ENCODE measurements at places on chromosomes 5 and 9.

DNA sequence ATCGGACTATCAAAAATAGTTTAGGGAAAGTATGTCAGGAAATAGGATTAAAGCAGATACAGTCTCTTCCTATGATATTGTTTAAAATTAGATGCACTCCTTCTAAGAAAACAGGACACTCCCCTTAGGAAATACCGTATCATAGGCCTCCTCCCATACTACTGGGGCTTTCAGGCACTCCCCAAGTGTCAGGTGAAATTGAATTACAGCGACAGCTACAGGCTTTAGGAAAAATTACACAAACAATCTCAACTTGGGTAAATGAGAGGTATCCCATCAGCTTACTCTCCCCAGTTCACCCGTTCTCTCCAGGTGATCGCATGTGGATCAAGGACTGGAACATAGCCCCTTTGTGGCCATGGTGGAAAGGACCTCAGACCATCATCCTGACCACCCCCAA, 110.4 kb upstream of the EPB41L4A start:
- DNase-seq, result no peak

DNA sequence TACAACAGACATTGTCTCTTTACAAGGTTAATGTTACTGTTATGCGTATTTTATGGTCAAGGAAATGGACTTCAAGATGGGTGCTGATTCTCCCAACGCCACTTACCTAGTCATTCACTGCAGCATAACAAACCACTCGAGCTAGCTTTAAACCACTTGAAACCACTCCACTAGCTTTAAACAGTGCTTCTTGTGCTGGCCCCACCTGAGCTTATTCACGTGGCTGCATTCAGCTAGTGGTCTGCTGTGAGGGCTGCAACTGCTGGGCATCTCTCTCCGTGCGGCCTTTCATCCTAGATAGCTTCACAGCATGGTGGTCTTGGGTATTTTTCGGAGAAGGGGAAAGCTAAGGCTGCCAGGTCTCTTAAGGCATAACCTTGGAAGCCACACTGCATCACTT, 3.5 kb upstream of the HRH2 start:
- no peak for DNase-seq

GRCh38 chr5:174409971-174410370, 314.4 kb upstream of the MSX2 start:
- no peak for DNase-seq

- DNase-seq, result no peak
Measured at GRCh38 chr9:93670208-93671019, 94.0 kb downstream of the PHF2 start.

GRCh38 chr5:97400537-97400936, 217.5 kb upstream of the RIOK2 start:
- no peak for DNase-seq

- DNase-seq, result no peak
Measured at GRCh38 chr5:7776442-7776841, 74.5 kb downstream of the CFAP90 start.

- DNase-seq, result no peak
Measured at GRCh38 chr5:157283434-157283833, 17.5 kb downstream of the CYFIP2 start.

DNA sequence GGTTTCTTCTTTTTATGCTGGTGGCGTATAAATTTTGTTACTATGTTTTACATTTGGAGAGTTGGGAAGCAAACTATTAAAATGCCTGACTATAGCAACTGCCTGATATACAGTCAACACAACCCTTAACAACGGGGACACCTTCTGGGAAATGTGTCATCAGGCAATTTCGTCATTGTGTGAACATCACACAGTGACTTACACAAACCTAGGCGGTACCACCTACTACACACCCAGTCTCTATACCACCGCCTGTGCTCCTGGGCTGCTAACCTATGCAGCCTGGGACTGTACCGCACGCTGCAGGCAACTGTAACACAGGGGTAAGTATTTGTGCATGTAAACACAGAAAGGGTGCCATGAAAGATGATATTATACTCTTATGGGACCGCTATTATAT, 1.3 kb upstream of the CDHR2 start:
- no peak for DNase-seq

- no peak for DNase-seq
Measured at GRCh38 chr5:180180421-180180820, 28.6 kb downstream of the RASGEF1C start.

- no peak for DNase-seq
Measured at GRCh38 chr9:34580358-34580757, 9.2 kb downstream of the CNTFR start.

DNA sequence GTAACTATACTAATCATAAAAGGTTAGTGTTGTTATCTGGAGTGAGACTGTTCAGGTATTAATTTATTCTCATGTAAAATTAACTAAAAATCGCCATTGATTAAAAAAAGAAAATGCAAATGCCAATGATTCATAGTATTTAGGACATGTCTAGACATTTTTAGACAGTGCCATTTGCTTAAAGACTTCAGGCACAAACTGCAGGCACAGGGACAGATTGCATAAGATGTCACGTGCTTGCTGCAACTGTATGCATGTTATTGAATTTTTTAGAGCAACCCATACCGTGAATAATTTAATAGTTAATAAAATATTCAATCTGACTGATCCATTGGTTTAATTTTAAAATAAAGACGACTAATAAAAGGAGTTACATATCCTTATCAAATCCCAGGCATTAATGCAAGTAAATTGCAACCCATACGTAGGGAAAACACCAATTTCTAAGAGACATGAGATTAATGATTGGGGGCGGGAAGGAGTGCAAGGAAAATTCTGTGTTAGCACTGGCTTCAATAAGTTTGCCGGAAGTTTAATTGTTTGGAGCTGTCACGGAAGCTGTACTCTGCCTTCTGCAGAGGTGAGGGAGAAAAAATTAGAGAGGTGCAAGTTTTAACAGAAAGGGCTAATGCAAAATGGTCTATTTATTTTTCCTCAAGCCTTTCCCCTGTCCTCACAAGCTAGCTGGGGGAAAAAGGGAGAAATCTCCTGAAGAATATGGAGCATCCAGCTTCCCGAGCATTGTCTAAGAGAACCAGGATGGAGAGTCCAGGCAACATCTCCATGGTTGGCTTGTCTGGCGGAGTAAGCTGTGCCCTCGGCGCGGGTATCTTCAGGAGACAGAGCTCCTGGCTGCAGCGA, 2.9 kb downstream of the EDIL3 start:
- DNase-seq, result no peak

- no peak for DNase-seq
Measured at GRCh38 chr9:37241340-37241739, 121.0 kb downstream of the ZCCHC7 start.

- no peak for DNase-seq
Measured at GRCh38 chr9:91073811-91074771, 272.5 kb downstream of the SYK start.

DNA sequence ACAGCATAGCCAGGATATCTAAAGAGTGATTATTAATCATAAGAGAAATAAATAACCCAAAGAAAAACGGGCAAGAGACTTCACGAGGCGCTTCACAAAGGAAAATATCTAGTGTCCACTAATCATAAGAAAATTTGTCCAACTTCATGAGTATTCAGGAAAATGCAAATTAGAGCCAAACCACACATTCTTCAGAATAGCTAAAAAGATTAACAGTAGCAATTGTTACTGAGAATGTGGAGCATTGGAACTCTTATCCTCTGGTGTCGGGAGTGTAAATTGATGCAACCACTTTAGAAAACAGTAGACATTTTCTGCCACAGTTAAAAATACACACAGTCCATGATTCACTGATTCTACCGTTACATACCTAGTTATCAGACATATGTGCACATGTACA, 145.7 kb downstream of the CWC27 start:
- DNase-seq, result no peak

GRCh38 chr9:137085920-137086530, 760 bp upstream of the MAN1B1 start:
- peak; percentile 47 for DNase-seq

- no peak for DNase-seq
Measured at GRCh38 chr9:92425474-92425873, 1.2 kb upstream of the OMD start.

GRCh38 chr5:95900383-95900958, 61.2 kb downstream of the ELL2 start:
- DNase-seq, result no peak

- no peak for DNase-seq
Measured at GRCh38 chr5:124330595-124331220, 415.7 kb downstream of the ZNF608 start.

DNA sequence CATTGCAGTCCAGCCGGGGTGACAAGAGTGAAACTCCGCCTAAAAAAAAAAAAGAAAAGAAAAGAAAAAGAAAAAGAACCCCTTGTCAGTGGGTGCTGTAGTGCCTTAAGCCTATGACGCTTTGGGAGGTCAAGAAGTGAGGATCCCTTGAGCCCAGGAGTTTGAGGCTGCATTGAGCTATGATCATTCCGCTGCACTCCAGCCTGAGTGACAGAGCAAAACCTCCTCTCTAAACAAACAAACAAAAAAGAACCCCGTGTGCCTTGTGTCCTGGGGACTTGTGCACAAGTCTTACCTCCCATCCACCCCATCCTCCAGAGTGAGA, 33.5 kb upstream of the STXBP1 start:
- no peak for DNase-seq

DNA sequence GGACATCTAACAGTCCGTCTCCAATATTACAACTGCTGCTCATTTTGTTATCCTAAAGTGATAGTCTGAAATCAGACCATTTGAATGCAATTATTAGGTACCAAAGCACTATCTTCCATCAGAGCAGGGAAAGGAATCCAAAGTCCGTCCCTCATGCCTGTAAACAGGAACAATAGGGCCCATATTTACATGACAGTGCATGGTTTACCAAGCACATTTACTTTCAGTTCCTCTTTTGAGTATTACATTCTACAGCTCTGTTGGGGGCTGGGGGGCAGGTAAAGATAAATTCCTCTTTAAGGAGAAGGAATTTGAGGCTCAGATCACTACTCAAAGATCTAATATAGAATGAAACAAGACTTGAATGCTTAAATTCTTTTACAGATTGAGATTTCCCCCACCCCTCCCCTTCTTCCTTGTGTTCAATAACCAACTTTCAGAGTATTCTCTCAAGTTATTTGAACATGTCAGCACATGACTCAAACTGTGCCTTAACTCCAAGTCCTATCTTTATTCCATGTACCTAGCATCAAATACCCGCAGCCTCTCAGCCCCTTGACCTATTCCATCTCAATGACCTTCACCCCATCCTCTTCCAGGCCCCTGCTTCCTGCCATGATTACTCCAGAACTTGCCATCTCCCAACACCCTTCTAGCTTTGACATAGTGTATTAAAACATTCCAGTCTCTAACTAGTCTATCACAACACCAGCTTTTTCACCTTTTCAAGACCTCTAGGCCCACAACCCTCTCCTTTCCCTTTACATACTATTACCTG, 71.0 kb downstream of the BRINP1 start:
- no peak for DNase-seq

DNA sequence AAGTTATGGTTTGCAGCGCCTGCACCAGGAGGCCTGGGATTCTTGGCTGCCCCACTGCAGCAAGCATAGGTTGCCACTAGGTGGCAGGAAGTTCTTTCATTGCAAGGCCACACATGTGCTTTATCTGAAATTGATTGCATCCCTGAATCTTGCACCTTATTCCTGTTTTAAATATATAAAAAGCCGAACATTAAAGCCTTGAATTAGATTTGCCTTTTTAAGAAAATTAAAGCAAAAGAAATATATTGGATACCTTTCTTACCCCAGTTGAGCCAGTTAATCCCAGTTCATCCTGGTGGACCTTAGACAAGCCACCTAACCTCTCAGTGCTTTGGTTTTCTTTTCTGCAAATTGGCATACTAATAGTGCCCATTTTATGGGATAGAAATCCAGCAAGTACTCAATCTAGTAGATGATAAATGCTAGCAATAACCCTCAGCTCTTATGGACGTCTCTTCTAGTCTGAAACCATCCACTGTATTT, 6.3 kb upstream of the TRMT10B start:
- peak; percentile 32 for DNase-seq

DNA sequence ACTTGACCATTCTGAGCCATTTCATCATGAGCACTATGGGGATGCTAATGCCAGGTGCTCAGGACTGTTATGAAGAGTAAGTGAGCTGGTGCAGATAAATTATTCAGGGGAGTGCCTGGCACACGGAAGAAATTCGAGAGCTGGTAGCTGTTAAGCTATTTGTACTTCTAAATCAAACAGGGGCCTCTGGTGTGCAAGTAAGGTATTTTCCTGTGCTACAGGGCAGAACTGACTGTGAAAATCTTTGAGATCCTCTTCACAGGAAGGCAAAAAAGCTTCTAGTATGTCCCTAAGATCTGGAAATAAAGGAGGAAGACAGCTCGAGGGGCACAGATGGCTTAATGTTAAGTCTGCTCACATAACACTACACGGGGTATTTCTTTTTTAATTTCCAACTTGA, 106.3 kb upstream of the SPOCK1 start:
- DNase-seq, result no peak

DNA sequence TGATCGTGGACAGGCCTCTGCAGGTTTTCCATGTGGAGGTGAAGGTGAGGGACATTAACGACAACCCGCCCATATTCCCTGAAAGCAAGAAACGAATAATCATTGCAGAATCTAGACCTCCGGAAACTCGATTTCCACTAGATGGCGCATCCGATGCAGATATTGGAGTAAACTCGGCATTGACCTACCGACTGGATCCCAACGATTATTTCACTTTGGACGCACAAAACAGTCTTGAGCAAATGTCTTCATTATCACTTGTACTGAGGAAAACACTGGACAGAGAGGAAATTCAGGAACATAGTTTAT, 621 bp downstream of the PCDHA13 start:
- no peak for DNase-seq

Measured in T-helper 2 cell treated with Interferon-gamma antibody and Interleukin-4, amounts not matched to agents 5 μg/mL and 100 μg/mL, for 36 hours (primary cell).